ENCODE measurements at places on chromosomes 11 and 22.

DNA sequence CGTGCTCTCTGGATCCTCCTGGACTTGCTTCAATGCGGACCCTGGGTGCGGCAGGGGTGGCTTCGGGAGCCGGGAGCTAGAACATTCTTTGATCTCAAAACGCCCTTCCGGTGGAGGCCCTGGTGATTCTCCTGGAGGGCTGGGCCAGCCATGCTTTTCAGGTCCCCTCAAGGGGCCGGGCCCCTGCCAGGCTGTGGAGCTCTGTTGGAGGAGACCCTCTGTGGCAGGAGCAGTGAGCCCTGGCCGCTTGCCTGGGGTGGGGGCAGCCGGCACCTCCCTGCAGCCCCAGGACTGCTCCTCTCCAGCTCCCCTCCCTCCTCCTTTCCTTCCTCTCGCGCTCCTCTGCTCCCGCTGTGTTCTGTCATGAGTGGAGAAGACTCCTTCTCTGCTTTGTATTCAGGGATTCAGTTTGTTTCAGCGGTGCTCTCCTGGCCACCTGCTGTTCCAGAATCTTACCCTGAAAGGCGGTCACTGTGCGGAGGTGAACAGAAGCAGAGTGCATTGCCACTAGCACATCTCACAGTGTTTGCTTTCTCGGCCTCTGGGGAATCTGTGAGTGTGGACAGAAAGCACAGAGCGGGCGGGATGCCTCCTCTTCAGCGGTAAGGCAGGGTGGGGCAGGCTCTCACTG, 289.1 kb downstream of the TBC1D22A start:
- no peak for DNase-seq

DNA sequence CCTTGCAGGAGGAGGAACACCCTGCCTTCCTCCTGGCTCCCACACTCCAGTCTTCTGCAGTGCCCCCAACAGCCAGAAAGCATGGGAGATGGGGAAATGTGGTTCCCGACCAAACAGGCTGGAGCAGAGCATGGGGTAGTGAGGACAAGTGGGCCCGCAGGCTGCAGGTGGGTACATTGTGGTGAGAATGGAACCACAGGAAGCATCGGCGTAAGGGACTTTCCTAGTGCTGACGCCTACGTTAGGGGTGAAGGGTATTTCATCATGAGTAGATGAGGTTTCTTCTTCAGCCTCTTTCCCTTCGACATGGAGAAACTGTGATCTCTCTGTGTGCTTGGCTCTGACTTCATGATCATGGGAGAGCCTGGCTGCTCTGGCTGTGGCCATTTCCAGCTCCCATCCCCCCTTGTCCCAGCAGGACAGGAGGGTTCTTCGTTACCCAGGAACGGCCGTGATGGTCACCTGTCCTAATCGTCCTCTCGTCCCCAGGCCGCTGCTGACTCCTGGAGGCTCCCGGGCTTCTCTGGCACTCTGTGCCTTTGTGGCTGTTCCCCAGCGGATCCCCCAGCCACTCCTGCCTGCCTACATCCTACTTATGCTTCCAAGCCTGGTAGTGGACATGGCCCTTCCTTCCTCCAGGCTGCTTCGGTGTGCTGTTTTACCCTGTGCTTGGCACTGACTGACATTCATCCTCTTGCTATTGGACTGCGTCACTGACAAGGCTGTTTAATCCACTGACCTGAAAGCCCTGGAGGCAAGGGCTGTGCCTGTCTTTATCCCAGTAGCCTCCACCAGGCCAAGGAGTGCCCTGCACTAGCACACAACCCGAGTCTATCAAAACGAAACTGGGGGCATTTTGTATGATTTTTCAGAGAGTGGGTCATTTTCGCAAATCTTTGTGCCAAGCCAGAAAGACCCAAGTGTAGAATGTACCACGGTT, 65.2 kb upstream of the CECR2 start:
- DNase-seq, result no peak

DNA sequence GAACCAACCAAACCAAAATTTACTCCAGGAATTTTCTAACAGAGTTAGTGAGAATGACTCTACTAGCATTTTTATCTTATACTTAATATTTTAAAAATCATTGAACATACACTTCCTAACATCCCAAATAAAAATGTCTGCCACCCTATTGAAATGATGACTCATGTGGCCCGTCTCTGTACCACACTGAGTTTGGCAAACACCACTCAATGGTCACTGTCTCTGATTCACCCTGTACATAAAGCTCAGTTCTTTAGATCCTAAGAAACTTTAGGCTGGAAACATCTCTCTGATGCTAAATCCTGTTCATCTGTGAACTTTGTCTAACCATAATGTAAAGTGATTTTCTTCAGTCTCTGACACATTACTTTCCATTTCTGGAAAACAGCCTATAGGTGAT, 182.0 kb downstream of the CWF19L2 start:
- DNase-seq, result no peak

- no peak for DNase-seq
These were observed 221.2 kb downstream of the DSCAML1 start for GRCh38 chr11:117575856-117576255.

- DNase-seq, result no peak
These were observed 7.6 kb downstream of the POLR2F start for GRCh38 chr22:37961062-37961461.

DNA sequence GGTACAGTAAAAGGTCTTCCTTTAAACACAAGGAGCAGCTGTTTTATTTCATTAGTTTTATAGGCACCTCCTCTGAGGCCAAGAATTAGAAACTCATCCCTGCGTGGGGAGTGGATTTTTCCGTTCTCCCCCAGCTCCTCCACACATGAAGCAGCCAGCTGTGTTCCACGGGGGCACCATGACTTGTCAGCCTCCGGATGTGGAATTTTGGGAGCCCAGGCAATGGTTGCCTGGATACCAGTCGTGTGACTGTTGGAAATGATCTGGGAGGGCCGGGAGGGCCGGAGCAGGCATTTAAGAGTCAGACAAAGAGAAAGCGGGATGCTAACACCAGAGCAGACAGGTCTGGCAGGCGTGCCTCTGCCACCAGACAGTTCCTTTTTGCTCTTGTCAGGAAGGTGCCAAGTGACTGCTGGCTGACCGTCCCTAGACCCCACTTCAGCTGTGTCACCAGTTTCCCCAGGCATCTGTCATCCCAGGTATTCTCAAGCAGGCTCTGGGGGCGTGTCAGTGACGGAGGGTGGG, 15.9 kb upstream of the CDC42EP2 start:
- no peak for DNase-seq

GRCh38 chr11:104443387-104443786, 279.4 kb upstream of the PDGFD start:
- no peak for DNase-seq

- DNase-seq, result no peak
These were observed 28.3 kb downstream of the B3GAT1 start for GRCh38 chr11:134383576-134384221.

GRCh38 chr11:68998390-68998911, 14.6 kb downstream of the MRGPRF start:
- no peak for DNase-seq

- DNase-seq, result no peak
These were observed 53.2 kb downstream of the FAM76B start for GRCh38 chr11:95736355-95736754.

- DNase-seq, result no peak
These were observed 23.2 kb downstream of the RTN4R start for GRCh38 chr22:20244691-20245576.

- no peak for DNase-seq
These were observed 146.8 kb downstream of the DBX1 start for GRCh38 chr11:20013346-20014066.

GRCh38 chr22:20316844-20317401, 2.9 kb downstream of the DGCR6L start:
- DNase-seq, result no peak

- DNase-seq, result peak; percentile 58
These were observed 36.1 kb downstream of the CCDC90B start for GRCh38 chr11:83249972-83250593.

DNA sequence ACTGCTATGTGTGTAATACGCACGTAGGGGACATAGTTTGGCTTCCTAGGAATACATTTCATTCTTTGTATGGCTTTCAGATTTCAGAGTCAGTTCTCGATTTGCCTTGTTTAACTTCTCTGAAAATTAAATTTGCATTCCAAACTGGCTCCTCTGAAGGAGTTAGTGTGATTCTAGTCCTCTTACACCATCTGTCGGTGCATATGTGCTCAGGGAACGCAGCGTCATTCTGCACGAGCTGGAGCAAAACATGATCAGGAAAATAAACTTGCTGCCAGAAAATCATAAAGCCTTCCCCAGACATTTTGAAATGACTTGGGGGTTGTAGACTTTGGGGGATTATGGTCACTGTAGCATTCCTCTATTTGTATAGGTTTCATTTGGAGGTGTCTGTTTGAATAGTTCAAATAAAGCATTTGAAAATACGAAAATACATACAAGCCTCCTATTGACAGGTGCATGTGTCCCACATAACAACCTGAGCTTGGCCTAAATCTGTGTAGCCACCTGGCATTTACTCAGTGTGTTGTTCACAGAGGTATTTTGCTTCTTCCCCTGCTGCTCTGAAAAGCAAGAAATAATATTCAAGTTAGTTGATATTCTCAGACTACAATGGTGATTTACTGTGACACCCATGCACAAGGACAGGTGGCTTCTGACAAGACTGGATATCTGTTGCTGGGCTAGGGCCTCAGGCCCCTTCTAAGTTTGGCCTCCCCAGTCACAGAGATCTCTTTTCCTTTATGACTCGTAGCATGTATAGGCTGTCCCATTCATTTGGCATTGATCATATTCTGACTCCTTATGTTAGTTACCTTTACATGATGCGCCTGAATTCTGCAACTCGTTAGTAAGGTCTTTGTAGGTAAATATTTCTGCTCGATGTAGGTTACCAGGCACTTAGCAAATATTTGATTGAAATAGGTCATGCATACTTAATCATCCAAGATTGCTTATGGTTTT, 81.6 kb upstream of the SORL1-AS1 start:
- no peak for DNase-seq

DNA sequence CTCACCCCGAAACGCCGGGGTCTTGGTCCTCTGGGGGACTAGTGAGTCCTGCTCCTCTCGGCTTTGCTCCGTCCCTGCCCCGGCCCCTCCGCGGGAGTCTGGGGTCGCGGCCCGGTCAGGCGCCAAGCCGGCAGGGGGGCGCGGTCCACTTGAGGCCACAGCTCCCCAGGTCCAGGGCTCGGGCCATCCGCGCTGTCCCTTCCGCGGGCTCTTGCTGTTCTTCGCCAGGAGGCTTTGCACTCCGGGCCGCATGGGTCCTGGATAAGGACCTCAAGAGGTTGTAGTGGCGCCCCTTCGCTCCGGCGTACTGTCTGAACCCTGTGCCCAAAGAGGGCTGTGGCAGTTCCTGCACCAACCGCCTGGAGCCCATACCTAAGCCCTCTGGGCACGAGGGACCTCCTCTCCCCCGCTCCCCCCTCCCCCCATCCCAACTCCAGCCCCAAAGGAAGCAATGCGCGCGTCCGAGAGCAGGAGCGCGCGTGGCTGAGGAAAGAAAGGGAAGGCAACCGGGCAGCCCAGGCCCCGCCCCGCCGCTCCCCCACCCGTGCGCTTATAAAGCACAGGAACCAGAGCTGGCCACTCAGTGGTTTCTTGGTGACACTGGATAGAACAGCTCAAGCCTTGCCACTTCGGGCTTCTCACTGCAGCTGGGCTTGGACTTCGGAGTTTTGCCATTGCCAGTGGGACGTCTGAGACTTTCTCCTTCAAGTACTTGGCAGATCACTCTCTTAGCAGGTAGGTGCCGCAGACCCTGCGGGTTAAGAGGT, at the start of gene ADM:
TSS of gene ADM (plus strand) at position 579 of the 767 bp plus-strand sequence. CDS start 628 bp downstream, outside the sequence.
- peak; percentile 89 for DNase-seq

GRCh38 chr11:93718057-93718563, 23.2 kb downstream of the TAF1D start:
- no peak for DNase-seq

GRCh38 chr11:112016765-112017376, 8.3 kb upstream of the DLAT start:
- peak; percentile 56 for DNase-seq

DNA sequence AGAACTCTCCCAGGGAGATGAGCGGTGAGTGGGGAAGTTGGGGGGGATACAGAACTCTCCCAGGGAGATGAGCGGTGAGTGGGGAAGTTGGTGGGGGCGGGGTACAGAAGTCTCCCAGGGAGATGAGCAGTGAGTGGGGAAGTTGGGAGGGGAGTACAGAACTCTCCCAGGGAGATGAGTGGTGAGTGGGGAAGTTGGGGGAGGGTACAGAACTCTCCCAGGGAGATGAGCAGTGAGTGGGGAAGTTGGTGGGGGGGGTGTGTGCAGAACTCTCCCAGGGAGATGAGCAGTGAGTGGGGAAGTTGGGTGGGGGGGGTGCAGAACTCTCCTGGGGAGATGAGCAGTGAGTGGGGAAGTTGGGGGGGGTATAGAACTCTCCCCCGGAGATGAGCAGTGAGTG, 186.5 kb downstream of the SHANK2 start:
- DNase-seq, result no peak

DNA sequence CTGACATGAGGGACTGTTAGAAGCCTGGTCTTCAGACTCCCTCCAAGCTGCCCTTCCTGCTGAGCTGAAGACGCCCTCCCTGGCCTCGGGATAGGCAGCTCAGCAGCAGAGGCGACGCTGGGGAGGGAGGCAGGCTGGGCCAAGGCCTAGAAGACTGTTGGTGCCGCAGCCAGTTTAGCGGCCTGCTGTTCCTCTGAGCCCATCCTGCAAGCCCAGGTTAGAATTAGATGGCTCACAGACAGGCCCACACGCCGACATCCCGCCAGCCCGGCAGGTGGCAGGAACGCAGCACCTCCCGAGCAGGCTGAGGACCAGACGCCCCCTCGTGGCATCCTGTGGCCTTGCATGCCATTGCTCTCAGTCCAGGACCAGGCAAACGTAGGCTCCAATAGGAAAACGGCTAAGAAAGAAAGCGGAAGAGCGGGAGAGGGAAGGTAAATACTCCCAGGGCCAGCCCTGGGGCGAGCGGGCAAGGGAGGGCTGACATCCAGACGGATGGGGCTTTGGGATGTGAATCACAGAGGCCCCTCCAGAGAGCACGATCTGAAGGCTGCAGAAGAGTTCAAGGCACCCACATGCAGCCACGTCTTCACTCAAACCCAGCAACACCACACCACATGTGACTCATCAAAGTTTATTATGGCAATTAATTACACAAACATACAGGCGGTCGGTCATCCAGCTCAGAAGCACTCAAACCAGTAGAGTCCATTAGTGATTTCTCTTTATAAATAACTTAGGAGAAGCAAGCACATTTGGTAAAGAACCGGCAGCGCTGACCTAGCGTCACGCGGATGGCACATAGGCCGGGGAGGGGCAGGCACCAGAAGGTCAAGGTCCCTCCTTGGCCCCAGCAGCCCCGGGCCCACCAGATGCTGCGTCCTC, 27.6 kb downstream of the CD5 start:
- DNase-seq, result peak; percentile 97

- no peak for DNase-seq
These were observed 226.9 kb downstream of the SNX19 start for GRCh38 chr11:130689222-130689908.

GRCh38 chr11:117127171-117127901, 16.8 kb upstream of the PAFAH1B2 start:
- DNase-seq, result no peak

- DNase-seq, result no peak
These were observed 161.6 kb downstream of the CEP164 start for GRCh38 chr11:117488996-117489952.

Data from RWPE1 (cell line).